ENCODE measurements at places on chromosomes 1 and 21.
A peak's percentile ranks its signal among the peaks of the same experiment; 100 is the strongest.

GRCh38 chr1:44934791-44935190 lies 51.6 kb downstream of the EIF2B3 start:
- DNase-seq: no peak

DNA sequence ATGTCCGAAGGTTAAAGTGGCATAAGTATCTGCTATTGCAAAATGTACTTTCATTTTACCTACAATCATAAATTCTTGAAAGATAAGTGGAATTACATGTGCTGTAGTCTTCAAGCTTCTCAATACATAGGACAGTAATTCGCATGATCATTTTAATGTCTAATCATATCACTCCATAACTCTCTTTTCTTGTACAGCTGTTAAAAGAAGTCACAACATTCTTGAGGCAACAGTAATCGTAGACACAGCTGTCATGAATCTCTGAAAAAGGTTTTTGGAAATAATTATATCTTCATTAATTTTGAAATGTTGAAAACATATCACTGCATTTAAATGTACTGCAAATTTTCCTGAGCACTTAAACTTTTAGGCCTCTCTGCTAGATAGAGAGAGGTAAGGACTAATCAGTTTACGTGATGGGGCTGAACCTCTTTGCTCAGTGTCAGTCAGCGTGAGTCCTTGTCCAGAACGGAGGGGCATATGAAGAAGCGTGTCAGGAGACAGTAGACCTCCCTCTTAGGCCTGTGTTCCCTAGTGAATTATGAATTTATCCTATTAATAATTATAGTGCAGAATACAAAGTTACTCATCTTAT lies 133.4 kb downstream of the NEK7 start:
- DNase-seq: no peak

- peak; percentile 56 for DNase-seq
Measured at GRCh38 chr1:116020668-116021272, 44.5 kb downstream of the SLC22A15 start.

GRCh38 chr21:36913247-36914169 lies 53.0 kb downstream of the HLCS start:
- no peak for DNase-seq

GRCh38 chr1:3469104-3469848 lies 14.8 kb downstream of the ARHGEF16 start:
- no peak for DNase-seq

DNA sequence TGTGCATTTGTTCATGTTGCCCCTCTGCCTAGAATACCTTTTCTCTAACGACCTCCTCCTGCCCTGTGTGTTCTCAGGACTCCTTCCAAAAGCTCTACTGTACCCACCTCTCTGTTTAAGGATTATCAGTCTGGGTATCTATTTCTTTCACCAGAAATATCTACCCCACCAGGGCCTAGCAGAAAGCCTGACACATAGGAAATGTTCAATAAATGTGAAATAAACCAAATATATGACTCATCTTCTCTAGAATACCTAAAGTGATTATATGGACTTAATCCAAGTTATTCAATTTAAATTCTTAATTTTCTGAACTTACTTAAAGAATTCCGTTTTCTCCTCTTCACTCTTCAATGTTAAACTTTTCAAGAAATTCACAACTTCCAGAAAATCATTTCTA lies 27.1 kb downstream of the SCYL3 start:
- DNase-seq: no peak

DNA sequence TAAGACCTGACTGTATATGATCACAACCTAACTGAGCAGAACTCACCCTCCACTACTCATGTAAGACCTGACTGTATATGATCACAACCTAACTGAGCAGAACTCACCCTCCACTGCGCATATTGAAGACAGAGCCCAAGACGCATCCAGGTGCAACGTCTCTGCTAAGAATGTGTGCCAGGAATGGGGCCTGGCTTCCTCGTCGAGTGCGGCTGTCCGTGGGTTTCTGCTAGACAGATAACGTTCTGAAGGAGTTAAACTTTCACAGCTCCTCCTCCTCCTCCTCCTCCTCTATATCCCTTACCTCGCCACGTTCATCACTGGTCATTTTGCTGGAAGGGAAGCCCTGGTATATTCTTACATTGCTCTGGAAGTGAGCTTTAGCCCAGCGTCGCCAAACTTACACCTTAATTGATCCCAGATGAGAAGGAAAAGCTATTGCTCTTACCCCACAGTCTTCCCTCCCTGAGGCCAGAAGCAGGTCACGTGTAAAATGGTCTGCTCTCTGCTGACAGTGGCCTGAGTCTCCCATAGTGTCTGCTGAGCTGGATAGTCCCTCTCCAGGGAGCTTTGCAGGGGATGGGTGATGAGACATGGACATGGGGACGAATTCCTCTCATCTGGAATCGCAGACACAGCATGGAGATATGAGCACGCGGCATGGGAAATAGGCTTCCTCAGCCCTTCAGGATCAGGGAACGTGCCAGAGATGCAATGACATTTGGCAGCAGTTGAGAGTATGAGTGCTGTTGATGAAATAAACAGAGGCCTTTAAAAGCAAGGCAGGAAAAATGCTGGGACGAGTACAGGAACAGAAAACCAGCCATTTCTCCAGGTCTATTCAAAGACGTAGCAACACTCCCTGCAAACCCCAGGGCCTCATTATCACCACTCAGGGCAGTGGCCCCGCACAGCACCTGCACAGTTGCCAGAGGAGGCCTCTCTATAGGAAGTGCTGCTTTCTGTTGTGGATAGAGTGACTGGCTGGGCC lies 528.1 kb downstream of the KIF26B start:
- DNase-seq: no peak

DNA sequence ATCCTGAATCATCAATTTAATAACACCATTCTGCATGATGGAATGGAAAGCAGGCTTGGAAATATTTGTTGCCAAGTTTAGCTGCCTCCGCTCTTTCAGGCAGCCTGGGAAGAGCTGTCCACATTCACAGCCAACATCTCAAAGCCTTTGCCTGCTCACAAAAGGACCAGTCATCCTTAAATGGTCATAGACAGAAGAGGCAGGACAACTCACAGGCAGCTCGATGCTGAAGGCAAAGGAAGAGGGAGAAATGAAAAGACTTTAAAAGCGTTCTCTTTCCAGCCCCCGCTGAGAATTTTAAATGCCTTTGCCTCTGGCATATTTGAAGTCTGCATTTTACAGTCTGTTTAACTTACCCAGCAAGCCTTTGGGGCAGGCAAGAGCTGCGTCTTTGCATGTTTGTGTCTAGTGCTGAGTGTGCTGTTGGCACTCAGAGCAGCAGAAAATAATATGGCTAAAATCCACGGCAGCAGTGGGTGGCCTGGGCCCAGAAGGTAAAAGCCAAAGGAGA lies 68.9 kb downstream of the NMNAT2 start:
- no peak for DNase-seq

GRCh38 chr1:204891860-204892259 lies 21.2 kb downstream of the NFASC start:
- DNase-seq: no peak

- no peak for DNase-seq
Measured at GRCh38 chr21:43818685-43819084, 29.3 kb downstream of the RRP1 start.

- no peak for DNase-seq
Measured at GRCh38 chr1:204545202-204545601, 29.0 kb downstream of the MDM4 start.

All from kidney (tissue), 22 donors.